CD4-positive, alpha-beta T cell treated with Interleukin-6 at 100 ng/mL for 8 hours (primary cell): ENCODE measurements at places on chromosomes 2 and 18.

DNA sequence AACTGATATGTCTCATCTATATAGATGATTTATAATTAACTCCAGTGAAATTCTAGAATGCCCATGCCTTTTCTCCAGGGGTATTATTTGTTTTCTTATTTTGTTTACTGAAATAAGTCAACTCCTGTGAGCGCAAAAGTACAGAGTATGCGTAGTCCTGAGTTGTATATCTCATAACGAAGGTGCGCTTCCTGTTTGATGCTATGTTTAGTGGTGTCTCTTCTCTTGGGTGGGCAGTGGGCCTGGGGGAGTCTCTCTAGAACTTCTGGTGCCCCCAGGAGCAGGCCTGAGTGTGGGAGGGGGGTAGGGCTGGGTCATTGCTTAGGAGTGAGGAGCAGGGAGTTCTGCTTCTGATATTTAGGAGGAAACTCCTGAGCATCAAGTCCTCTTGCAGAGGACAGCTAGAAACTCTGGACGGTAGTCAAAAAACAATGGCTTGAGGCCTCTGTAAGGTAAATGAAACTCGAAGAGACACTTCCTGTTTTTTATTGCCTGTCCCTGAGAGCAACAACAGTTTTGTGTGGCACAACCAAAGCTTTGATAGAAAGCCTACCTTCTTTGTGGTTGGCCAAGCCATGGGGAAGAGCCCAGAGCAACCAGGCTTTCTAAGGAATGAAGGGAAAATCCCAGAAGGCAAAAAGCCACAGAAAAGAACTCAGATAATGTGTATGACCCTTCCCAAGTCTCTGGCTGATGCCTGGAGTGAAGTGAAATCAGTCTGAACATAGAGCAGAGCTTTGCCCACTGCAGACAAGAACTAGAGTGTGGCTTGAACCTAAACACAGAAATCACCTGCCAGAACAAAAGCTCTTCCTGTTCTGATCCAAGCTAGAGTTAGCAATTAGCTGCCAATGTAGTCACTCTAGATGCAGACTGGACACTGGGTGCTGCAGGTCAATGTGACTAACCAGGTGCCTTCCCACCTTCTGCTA lies 8.5 kb upstream of the SP140L start:
- DNase-seq = no peak

- no peak for DNase-seq
These were observed 3.4 kb downstream of the LPIN1 start for GRCh38 chr2:11749646-11750349.

DNA sequence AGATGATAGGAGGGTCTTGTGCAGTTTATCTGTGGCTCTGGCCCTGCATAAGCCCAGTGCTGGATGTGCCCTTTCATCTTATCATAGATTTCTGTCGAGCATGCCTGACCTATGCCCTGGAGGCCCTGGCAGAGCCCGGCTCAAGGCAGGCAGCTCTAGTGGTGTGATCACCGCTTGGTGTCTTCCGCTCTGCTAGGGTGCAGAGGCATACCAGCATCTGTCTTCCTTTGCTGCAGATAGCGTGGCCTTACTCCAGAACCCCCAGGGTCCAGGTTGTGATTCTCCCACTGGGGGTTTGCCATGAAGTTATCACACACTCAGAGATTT lies 13.7 kb upstream of the TRAF3IP1 start:
- no peak for DNase-seq

DNA sequence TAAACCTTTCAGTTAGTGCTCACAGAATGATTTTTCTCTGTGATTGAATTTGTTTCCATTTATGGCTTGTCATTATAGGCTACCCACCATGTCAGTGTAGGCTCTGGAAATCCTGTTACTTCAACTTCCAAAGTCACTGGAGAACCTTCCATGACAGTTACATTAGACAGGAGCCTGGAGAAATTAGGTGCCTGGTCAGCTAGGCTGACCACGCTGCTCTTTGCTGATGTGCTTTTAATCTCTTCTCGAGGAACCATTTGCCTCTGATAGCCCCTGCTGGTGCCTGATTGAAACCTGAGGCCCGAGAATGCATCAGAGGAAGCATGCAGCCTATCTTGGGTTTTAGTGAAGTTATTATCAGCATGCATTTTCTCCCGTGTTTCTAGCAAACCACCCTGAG lies 29.6 kb upstream of the TTN start:
- no peak for DNase-seq
